ENCODE measurements at places on chromosomes 3 and 15.

DNA sequence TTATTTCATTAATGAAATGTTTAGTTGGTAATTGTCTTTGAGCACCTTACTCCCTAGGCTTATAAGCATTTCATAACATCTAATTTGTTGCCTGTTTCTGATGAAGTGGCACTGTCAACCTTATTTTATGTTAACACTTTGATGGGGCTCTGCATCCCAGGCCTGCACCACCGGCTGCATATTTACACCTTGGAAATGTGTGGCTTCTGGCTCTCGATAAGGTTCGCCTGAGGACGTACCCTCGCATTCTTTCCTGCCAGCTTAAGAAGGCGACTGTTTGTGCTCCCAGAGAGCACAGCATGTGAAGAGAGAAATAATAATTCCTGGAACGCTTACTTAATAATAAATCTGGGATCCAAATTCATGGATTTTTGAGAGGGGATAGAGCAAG is 763.3 kb upstream of the CFAP20DC start:
- no peak for DNase-seq

DNA sequence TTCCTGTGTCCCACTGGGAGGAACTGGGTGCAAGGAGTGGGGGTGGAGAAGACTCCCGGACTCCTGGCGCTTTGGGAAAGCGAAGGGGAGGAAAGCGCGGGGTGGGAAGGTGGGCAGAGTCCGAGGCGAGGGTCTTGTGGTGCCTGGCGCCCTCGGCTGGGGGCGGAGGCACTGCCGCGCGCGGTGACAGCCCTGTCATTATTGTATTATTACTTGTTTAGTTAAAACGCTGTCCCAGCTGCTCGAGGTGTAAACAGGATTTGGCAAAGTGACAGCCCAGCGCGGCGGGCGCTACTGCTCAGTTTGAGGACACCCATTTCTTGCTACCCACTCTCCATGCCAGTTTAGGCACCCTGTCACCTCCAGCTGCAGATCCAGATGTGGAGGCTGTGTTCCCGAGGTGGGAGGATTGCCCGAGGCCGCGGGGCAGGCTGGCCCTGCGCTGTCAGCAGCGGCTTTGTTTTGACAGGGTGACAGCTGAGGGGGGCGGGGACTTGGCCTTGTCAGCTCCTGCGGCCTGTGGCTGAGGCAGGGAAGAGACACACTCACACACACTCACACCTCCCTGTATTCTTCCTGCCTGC is 1.0 kb downstream of the KAT2B start:
- DNase-seq: peak; percentile 76

DNA sequence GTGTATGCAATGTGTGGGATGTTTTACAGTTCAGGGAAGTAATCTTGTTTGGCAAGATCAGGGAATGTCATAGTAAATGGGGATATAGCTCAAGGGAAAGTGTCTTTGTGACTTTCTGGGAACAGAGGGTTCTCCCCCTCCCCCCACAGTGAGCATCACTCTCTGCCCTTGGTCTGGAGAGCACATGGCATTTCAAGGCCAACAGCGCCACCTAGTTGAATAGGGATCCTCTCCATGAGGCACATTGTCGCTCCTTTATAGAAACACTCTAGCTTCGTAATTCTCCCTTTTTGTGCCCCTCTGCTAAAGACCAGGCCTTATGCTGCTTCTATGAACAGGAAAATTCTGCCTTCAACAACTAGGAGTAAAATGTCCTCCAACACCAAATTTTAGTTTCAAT is 37.1 kb upstream of the ARNT2 start:
- DNase-seq: no peak

DNA sequence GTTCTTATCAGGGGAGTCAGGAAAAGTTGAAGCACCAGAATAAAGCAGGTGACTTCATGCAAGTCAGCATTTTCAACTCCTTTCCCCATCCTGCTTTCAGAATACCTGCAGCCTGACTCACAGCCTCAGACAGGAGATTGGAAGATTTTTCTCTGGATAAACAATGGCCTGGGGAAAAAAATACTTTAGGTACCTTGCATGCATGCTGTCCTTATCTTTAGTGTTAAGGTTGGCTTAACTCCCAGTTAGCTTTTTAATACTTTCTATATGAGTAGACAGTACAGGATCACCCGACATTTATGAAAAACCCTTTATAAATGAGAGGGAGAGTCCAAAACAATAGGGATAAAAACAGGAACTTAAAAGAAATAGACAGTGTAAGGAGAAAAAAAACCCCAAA is 53.6 kb downstream of the PAK2 start:
- no peak for DNase-seq

DNA sequence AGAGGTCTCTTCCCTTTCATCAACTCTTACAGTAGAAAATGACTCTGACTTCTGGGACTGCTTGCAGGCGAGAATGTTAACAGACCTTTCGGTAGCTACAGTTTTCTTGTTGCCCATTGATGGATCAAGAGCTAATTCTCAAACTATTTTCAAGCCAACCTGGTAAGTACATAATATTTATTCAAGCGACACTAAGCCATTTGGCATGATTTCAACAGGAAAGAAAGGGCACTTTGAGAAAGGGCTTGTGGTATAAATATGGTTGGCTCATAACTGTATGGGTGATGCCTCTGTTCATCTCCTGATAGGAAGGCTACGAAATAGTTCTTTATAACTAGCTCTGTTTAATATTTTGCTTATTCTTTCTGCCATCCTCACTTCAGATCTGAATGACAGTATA is 196.2 kb upstream of the CNTN4 start:
- DNase-seq: no peak

DNA sequence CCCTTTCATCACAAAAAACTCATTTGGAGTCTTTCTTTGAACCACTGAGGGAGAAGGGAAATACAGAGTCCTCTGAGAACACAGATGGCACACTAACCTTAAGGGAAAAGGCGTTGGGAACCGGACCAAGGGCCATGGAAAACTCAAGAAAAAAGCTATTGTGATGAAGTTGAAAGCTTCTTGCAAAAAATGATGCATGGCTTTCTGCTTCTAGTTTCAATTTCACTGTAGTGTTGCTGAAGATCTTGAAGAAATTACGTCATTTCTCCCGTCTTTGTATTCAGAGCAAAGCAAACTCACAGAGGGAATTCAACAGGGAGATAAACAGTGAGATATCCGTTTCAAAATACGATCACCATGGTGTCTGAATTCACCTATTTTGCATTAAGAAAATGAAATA is 642.3 kb upstream of the ADAMTS9 start:
- no peak for DNase-seq

- no peak for DNase-seq
Observed at GRCh38 chr15:67914537-67915460, 75.0 kb upstream of the RNU6-1 start.

DNA sequence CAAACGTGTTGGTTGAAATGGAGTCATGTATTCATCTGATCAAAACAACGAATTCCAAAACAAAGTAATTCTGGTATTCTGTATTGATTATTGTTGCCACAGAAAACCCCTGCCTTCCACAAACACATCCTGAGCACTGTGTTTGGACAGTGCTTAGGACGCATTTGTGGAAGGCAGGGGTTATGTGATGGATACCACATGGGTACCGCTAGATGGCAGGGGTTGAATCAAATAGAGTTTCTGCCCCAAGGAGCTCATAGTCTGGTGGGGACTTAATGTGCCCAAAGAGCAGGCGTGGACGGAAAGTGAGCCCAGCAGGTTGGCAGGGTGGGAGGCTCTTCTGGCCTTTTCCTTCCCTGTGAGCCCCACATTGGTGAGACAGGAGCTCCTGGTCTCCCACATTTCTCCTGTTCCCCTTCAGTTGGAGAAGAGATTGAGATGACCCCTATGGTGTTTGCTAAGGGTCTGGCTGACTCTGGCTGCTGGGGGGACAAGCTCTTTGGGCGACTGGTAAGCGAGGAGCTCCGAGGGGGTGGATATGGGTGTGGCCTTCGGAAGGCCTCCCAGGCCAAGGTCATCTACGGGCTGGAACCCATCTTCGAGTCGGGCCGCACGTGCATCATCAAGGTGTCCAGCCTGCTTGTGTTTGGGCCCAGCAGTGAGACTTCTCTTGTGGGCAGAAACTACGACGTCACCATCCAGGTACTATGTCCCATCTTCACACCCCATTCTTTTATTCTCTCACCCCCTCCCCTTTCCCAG is 22.1 kb upstream of the SLC28A1 start:
- DNase-seq: no peak

- no peak for DNase-seq
Observed at GRCh38 chr3:147881933-147882332, 472.8 kb downstream of the ZIC1 start.

Data from CD4-positive, alpha-beta T cell treated with Interleukin-10 for 1 hour (primary cell).